ENCODE measurements at places on chromosomes 4 and X.

DNA sequence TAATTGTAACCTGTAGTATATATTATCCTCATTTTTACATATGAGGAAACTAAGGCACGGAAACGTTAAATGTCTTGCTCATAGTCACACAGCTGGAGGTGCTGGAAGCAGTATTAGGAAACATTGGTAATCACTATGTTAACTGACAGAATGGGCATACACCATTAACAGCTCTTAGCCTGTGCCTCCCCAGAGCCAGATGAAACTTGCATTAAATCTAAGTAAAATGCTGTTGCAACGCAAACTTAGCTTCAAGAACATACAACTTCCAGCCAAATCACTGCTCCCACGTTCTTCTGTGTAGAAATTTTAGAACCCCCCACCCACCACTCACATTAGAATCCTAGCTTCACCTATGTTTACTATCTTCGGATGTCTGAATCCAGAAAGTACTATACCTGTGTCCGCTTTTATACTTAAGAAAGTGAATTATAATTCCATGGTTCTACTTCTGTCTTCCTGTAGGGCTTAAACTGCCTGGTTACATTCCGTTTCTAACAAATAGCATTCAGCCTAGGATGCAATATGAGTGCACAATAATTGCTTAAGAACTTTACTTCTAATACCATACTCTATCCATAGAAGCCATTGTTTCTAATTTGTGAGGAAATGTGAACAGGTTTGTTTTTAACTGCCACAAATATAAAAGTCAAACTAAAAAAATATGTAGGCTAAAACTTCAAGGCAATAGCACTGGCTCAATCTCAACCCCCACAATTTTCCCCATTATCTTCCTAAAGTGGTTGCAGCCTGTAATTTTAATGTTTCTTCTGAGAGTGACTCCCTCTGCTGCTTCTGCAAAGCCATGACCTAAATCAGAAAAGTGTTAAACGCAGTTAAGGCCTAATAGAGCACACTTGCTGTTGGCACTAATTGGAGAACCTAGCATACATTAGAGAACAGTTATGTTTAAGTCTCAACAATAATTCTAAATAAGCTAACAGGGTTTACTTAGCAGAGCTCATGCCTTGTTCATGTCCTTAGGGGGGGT lies 4.4 kb downstream of the UNC5C start:
- DNase-seq: no peak

DNA sequence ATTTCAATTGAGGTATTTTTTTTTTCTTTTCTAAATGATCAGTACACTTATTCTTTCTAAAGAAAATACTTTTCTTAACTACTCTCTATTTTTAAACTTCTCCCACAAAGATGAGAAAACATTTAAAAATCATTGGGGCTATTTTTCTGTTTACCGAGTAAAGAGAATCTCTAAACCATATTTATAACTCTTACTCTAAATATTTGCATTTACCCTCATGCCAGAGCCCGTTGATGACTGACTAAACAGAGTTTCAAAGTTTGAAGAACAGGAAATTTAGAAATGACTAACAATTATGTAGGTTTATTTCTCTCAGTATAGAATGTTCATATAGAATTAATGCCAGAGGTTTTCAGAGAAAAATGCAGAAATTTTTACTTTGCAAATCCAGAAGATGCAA lies 2.7 kb upstream of the ALB start:
- no peak for DNase-seq

- DNase-seq: no peak
Measured at GRCh38 chr4:85955620-85956292, 404.1 kb downstream of the MAPK10 start.

- no peak for DNase-seq
Measured at GRCh38 chr4:22614114-22614513, 78.6 kb upstream of the GBA3 start.

GRCh38 chr4:4491396-4491893 lies 50.4 kb downstream of the STX18 start:
- DNase-seq: no peak

DNA sequence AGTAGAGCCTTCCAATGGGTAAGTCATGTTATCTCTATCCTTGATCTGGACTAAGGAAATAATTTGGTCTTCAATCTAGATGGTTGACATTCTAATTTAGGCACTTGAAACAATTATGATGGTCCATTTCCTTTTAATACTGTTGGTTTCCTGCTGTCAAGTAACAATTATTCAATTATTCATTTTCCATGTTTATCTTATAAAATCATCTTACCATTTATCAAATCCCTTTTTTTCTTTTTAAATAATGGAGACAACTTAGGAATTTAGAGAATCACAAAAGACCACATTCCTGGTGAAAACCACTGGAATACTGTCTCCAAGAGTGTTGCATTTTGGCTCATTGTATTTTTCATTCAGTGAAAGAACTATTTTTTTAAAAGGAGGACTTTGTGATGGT lies 148.7 kb upstream of the CTSO start:
- no peak for DNase-seq

GRCh38 chrX:76971393-76972376 lies 475.5 kb upstream of the FGF16 start:
- no peak for DNase-seq

GRCh38 chrX:36480441-36480990 lies 527.6 kb upstream of the FAM47C start:
- DNase-seq: no peak

DNA sequence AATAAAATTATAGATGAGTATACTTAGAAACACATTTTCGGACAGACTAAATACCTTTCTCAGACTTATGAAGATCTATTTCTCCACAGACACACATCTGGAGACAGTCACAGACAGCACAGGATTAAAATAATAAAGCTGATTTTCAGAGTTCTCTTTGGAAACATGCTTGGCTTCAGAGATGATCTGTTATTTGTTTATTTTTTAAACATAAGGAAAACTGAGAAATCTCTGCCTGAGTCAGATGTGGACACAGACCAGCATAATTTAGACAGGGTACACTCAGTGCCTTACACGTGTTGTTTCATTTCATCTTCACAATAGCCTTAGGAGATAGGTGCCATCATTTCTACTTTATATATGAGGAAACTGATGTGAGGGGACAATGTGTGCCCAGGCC lies 92.1 kb downstream of the SLC9A7 start:
- peak; percentile 50 for DNase-seq

GRCh38 chrX:102714994-102715393 lies 2.7 kb downstream of the GPRASP2 start:
- DNase-seq: no peak

DNA sequence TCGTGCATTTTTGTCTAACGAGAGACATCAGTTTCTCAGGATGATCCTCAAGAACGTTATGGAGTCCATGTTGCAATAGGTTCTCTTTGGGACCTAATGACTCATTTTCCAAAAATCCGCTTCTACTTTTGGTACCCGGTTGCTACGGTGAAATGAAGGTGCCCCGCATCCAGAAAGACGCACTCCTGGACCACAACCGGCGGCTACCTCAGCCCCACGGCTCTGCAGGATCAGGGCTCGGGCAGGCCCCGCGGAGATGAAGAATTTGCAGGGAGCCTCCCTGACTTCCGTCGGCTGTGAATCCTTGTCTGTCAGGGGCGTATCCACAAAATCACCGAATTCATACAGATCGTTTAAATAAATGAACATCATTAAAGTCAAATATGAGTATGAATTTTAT lies 15.6 kb downstream of the GTPBP6 start:
- no peak for DNase-seq

GRCh38 chr4:13701937-13702446 lies 74.5 kb upstream of the BOD1L1 start:
- peak; percentile 30 for DNase-seq

- no peak for DNase-seq
Measured at GRCh38 chrX:8003147-8003883, 76.1 kb upstream of the PNPLA4 start.

DNA sequence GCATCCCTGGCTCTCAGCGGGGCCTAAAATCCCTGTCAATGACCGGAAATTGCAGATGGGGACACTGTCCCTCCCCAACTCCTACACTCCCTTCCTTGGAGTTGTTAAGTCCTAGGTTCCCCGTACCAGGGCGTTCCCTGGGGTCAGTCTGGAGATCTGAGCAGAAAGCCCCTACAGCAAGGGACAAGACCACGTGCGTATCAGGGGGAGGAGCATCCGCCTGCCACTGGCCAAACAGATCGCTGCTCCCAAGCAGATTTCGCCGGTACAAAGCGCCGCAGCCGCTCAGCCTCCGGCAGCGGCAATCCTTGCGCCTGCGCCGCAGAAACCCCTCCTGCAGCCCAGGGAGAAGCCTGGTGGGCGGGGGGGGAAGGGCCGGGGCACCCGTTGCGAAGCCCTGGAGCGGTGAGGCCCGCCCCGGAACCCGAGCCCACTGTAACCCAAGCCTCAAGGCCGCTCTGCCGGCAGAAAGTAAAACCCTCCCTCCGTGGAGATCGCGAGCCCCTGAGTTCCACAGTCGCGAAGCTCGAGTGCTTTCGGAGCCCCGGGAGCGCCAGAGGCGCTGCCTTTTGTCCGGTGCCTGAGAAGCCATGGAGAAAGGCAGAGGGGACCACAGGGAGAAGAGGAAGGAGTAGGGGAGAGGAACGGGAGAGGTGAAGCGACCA lies 2.7 kb downstream of the CRMP1 start:
- no peak for DNase-seq

DNA sequence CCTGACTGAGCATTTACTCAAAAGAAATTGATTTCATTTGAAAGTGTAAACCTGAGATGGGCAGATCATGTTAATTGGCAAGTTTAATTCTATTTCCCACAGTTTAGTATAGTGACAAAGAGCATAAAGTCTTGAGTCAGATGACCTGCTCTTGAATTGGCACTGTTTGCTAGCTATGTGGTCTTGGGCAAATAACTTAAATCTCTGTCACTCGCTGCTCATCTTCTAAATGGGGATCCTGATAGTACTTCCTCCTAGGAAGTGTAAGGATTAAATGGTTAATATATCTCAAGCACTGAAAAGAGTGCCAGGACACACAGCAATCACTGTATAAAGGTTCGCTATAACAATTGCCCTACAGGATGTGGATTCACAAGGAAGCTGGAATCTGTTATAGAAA lies 242.8 kb upstream of the JADE1 start:
- no peak for DNase-seq

DNA sequence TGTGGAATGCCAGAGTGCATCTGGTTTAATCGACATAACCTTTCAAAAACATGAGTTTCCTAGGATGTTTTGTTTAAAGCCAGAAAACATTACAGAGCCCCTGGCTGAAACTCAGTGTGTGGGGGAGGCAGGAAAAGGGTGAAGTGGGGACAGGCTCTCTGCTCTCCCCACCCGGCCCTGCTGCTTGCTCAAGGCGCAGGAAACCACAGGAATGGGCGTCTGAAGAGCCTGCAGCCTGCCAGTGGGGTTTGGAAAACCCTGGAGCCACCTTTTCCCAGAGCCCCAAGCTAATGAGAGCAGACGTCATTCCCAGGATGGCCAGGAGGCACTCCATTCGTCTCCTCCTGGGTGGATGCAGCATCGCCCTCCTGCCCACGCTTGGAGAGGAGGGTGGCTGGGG lies 240.6 kb downstream of the AFAP1 start:
- peak; percentile 86 for DNase-seq

DNA sequence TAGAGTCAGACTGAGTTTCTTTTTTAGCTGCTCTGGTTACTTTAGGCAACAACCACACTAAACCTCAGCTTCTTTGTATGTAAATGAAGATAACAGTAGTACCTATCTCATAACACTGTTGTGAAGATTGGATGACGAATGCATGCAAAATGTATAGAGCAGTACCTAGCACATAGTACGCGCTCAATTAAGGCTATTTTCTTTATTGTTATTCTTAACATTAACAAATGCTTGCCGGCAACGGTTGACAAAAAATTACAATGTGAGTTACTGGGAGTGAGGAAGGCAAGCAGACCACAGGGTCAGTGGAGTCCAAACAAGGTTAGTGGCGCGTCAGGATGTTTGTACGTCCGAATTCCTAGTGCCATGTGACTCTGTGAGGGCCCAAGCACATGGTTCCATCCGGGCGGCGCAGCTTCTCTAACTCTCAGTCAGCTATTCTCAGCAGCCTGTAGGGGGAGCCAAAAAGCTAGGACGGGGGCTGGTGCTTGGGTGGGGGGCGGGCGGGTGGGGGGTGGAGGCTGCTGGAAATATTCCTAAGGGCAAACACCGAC lies 821 bp upstream of the NALF2 start:
- DNase-seq: no peak

DNA sequence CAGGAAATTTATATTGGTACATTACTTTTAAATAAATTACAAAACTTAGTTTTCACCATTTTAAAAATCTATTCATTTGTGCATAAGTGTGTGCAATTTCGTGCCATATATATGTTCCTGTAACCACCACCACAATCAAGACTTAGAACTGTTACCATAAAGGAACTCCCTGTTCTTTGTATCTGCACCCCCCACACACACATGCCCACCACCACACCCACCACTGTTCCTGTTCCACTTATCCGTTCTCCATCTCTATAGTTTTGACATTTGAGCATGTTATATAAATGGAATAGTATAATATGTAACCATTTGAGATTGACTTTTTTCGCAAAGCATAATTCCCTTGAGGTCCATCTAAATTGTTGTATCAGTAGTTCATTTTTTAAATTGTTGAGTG lies 73.7 kb downstream of the TAF1 start:
- no peak for DNase-seq

DNA sequence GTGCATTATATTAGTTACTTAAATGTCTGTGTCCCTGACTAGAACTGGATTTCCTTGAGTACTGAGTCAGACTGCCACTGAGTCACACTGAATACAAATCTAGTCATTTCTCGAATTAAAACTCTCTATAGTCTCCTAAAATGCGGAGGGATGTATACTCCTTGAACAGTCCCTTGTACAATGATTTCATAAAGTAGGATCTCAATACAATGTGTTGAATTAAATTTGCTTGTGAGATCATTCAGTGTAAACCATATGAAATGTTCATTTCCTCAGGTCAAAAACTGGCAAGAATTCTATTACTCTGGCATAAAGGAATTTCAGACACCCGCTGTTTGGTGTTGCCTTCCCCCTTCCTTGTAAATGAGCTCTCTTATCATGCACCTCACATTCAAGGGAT lies 17.5 kb upstream of the FAM241A start:
- peak; percentile 9 for DNase-seq

DNA sequence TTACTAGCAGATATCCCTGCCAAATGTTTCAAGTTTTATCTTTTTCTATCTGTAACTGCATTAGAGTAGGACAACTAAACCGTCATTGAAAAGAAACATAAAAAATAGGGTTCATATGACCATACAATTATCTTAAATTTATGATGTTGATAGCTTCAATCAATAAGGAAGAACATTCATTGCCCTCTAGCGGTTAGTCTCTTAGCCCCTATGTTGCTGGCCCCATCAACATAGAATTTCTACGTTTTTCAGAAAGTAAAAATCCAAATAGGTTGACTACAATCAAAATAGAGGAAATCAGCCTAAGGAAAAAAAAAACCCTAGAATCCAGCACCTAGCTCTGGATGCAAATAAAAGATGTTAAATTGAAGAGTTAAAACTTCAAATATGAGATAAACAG lies 225.1 kb upstream of the ITM2A start:
- no peak for DNase-seq

- DNase-seq: no peak
Measured at GRCh38 chrX:72027024-72027913, 104.4 kb downstream of the RTL5 start.

Data from amniotic epithelial cell (primary cell).